ENCODE measurements at places on chromosomes 5 and 9.
A peak's percentile ranks its signal among the peaks of the same experiment; 100 is the strongest.

DNA sequence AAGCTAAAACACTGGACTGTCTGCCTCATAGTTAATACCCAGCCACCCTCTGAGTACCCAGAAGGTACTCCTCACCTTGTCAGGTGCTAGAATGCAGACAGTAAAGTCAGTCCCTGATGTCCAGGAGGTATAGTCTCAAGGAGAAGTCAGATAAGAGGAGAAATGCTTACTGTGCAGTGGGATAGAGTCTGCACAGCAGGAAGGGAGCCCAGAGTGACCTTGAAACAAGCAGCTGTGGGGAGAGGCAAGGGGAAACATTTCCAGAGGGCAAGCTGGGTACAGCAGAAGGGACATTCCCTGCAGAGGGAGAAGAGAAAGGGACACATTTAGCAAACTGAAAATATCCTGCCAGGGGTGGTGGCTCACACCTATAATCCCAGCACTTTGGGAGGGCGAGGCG, 122.7 kb downstream of the GCNT1 start:
- DNase-seq, result no peak

GRCh38 chr5:17203329-17204132, 13.9 kb upstream of the BASP1 start:
- DNase-seq, result peak; percentile 19

DNA sequence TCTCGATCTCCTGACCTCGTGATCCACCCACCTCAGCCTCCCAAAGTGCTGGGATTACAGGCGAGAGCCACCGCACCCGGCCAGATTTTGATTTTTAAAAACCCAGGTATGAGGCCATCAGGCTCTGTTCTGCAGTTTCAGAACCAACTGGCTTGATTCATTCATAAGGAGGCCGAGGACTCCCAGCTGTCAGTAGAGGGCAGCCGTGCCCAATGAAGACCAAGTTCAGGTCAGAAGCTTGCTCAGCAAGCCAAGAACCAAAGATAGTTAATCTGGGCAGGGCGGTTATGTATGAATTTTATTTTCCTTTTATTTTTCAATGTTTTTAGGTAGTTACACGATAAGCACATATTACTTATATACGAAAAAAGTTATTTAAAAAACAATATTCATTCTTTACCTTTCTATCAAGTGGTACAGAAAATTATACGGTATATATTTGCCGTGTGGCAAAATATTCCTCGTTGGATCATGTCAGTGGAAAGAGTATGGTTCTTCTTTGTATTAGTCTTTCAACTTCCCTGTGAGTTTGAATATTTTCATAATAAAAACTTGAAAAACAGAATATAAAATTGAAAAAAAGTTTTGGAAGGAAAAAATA, 18.0 kb downstream of the MGAT1 start:
- DNase-seq, result peak; percentile 76

- DNase-seq, result no peak
These were observed 19.8 kb upstream of the HEXB start for GRCh38 chr5:74665273-74665672.

GRCh38 chr5:23105021-23105420, 251.9 kb upstream of the CDH12 start:
- DNase-seq, result no peak

DNA sequence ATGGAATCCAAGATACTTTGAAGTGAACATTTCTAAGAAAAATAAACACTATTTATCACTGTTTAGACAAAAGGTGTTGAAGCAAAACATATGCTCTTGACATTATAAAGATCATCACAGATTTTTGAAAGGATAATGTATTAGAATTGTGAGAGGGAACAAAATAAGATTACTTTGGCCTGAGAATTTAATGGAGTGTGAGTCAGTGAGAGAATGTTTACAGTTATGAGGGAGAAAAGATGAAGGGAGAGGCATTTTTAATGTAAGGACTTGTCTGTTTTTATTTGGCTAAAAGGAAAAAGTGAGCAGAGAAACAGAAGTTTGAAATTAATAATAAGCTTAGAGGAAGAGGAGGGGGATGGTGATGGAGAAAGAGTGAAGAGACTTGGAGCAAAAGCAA, 1010.1 kb downstream of the EFNA5 start:
- DNase-seq, result no peak

GRCh38 chr5:122719991-122720746, 54.7 kb upstream of the SNX2 start:
- no peak for DNase-seq

DNA sequence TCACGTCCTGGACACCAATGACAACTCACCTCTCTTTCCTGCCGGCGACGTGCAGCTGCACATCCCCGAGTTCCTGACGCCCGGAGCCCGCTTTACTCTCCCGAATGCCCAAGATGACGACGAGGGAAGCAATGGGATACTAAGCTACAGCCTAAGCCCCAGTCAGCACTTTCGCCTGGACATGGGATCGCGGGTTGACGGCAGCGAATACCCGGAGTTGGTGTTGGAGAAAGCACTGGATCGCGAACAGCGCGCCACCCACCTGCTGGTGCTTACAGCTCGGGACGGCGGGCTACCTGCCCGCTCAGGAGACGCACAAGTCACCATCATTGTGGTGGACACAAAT, 1.1 kb downstream of the PCDHAC1 start:
- no peak for DNase-seq

DNA sequence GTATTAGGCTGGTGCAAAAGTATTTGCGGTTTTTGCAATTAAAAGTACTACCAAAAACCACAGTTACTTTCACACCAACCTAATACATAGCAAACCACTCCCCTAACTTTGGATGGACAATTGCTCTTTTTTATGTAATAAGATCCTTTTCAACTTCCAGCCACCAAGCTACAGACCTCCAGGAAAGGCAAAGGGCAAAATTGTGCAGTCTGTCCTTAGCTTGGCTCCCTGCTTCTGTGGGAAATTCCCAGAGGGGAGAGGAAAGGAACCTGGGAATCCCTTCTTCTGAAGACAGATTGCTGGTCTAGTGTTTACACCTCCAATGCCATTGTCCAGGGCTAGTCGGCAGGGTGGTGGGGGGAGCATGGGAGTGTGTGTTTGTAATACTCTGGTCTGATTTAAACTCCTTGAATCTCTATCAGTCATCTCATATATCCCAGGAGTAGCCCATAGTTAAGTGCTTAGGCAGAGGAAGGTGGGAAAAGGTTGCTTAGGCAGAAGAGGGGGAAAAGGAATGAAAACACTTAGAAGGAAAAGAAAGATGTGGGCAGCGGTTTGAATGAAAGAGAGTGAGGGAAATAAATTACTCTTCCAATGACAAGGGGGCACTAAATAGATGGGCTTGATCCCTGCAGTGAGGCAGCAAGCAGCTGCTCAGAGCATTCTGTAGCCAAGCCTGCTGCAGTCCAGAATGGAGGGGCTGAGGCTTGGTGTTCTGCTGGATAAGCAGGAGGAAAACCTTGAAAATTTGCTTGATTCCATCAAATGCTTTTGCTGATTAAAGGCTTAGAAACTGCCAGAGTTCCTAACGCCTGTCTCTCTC, 86.9 kb upstream of the MAP1B start:
- no peak for DNase-seq

DNA sequence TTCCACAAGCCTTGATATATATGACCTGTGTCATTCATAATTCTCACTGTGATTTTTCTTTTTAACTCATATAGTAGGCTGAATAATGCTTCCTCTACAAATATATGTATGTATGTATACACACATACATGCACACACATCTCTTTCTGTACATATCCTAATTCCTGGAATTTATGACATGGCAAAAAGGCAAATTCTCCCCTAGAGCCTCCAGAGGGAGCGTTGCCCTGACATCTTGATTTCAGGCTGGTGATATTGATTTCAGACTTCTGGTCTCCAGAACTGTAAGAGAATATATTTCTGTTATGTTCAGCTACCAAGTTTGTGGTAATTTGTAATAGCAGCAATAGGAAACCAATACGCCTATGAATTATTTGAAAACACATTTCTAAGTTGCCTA, 166.6 kb upstream of the GAS1 start:
- DNase-seq, result no peak

DNA sequence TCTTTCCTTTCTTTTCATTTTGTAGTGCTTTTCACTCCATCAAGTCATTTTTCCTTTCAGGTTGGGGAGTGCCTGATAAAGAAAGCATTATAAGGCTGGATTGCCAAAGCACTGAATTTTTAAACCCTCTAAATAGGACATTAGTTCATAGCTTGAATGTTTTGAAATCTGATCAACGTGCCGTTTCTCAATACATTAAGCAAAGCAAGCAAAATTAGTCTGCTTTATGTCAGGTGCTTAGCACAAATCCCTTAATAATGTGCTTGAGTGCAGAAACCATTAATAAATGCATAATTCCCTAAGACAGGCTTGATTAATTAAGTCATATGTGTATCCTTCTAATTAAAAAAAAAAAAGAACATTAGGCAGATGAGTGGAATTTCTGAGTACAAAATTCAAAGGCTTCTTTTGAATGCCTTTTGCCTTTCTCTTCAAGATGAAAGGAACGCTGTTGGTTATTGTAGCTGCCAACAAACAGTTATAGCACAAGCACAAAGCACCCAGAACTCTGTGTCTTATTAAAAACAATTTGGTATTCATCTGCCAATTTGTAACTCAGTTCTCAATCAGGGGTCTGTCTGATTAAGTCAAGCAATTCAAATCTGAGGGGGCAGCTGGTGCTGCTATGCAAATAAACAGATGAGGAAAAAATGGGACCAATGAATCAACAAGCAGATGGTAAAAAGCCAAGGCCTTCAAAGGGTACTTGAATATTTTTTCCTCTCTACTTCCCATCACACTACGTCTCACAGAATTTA, 233.7 kb downstream of the TLE1 start:
- DNase-seq, result no peak

- DNase-seq, result no peak
These were observed 61.2 kb upstream of the EGFLAM start for GRCh38 chr5:38197118-38197517.

GRCh38 chr5:160287378-160288051, 24.8 kb downstream of the CCNJL start:
- no peak for DNase-seq

GRCh38 chr5:106784846-106785245, 885.9 kb downstream of the EFNA5 start:
- no peak for DNase-seq

- no peak for DNase-seq
These were observed 113.1 kb downstream of the HTR4 start for GRCh38 chr5:148541054-148541835.

GRCh38 chr9:27590651-27591050, 17.4 kb upstream of the C9orf72 start:
- no peak for DNase-seq

- DNase-seq, result no peak
These were observed 234.3 kb downstream of the FANCC start for GRCh38 chr9:95083086-95083768.

DNA sequence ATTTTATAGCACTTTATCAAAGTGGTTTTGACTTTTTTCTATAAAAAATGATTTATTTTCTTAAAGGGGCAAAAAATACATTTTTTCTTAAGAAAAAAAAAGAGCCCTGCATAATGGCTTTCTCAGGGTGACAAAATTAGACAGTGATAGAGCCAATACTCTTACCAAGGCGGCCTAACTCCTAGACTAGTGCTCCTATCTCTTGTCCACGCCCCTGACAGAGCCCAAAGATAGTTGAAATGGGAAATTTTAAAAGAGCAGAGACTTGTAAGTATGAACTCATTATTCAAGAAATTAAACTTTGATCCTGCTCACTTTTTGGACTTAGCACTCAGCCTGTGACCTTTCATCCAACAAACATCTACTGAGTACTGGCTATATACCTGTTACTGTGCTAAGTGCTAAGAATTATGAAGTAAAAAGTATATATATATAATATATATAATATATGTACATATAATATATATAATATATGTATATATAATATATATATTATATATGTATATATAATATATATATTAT, 1.2 kb downstream of the INVS start:
- no peak for DNase-seq

GRCh38 chr9:112783551-112783954, 33.0 kb downstream of the SNX30 start:
- no peak for DNase-seq

- DNase-seq, result no peak
These were observed 175.1 kb upstream of the MAP1B start for GRCh38 chr5:71932131-71932654.

DNA sequence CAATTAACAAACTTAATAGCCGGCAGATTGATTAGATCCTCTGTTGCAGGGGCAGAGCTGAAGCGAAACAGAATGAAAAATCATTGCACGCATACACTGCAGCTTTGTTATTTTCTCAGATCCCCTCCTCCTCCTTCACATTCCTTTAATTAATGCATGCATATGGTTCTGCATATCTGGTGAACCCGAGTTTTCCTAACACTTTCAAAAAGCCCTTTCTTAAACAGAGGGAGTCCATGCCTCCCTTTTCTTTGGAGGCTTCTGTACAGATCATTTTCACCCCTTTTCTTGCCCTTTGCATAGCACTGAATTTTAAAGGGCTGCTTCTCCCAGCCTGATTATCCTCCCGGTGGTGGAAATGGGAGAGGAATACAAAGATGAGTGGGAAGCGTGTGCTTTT, 136.6 kb upstream of the TBCA start:
- no peak for DNase-seq

DNA sequence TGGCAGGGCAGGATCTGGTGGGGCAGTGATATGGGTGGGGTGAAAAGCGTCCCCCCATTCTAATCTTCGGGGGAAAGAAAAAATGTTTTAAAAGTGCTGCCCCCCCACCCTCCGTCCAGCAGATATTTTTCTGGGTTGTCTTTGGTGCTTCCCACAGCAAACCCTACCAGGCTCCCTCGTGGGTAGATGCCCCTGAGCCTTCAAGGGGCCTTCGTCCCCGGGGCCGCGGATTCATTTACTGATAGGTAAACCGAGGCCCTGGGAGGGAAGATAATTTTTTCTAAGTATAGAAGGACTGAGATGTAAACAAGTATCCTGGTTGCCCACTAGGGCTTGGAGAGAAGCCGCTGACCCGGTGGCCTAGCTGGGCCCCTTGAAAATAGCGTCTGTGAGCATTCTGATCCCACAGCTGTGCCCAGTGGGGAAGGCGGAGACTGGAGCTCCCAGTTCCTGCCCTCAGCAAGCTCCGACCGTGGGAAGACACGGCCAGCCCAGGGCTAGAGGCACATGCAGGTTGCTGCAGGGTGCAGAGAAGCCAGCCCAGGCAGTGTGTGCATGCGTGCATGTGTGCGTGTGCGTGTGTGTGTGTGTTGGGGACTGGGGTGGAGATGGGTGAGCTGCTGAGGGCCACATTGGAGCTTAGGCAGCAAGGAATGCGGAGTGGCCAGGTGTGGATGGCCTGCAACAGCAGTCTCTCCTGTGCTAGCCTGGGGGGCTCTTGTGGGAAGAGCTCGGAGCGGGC, 6.0 kb upstream of the RXRA start:
- no peak for DNase-seq

GRCh38 chr9:126331964-126332748, 5.5 kb downstream of the MVB12B start:
- no peak for DNase-seq

GRCh38 chr9:14180093-14180959, 133.6 kb downstream of the NFIB start:
- no peak for DNase-seq

- DNase-seq, result no peak
These were observed 144.9 kb upstream of the CDH6 start for GRCh38 chr5:31048282-31049270.

DNA sequence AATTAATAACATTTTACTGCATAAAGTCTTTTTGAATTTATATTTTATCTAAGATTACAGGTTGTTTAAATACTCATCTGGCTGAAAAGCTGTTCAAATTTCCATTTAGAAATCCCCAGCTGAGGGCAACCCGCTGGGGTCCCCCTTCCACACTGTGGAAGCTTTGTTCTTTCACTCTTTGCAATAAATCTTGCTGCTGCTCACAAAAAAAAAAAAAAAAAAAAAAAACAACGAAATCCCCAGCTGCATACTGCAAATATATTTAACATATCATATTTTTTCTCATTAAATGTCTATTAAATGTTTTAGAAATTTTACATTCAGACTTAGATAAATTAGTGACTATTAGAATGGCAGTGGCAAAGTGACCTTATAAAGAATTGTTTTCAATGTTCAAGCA, 172.2 kb downstream of the NFIB start:
- no peak for DNase-seq

Data from activated CD4-positive, alpha-beta T cell treated with anti-CD3 and anti-CD28 coated beads, Interleukin-10, Interleukin-2, amounts not matched to agents 100 ng/mL and 50 ng/mL, durations not matched to agents 16 hours and 8 hours (primary cell).